Urothelium cell line (cell line): ENCODE measurements at places on chromosomes 4 and X.

DNA sequence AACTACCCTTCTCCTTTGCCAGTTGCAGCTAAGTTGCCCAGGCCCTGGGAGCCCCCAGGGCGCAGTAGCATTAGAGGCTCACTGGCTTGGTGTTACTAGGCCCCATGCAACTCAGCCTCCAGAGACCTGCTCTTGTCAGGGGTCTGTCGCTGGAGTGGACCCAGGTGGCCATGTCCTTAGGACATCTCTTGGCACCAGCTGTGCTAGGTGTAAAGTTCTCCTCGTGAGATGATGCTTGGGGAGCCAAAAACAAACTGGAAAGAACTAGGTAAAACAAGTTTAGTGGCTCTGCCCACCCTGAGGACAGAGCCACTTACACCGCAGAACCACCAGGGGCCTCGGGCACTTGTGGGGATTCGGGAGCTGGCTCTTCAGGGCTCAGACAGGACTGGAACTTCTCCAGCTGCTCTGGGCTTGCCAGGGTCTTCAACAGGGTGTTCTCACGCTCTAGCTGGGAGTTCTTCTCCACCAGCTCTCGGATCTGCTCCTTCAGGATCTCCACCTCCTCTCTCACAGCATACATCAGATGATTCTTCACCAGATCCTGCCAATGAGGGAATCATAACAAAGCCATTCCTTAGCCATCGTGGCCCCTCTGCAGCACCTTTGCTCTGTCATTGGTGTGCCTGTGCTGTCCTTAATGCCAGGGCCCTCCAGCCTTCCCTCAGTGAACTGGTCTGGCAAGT, 61.2 kb downstream of the TSC22D3 start:
- no peak for DNase-seq

- peak; percentile 65 for DNase-seq
Observed at GRCh38 chr4:74473155-74473811, 28.3 kb downstream of the AREG start.

DNA sequence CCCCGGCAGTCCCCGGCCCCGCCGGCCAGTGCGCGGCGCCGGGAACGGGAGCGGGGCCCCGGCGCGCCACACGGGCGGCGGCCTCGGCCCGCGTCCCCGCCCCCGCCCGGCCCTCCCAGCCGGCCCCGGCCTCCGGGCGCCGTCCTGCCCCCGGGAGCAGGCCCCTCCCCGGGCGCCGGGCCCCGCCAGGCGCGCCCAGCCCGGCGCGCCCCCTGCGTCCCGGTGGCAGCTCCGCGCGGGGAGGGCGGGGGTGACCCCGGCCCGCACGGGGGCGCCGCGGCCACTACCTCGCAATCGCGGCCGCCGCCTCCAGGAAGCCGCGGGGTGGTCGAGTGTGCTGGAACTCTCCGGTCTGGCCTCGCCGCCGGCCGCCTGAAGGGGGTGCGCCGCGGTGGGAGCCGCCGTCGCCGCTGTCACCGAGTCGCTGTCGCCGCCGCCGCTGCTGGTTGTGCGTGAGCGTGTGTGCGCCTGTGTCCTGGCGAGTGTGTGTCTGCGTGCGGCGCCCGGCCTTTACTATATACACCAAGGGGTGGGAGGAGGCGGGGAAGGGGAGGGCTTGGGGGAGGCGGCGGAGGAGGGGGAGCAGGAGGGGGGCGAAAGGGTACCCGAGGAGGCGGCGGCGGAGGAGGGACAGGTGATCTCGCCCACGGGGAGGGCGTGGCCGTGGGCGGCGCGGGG, at the start of gene RAI2:
RAI2 (minus strand) TSS at position 488 of the 678 bp plus-strand sequence. CDS start 59,288 bp downstream, outside the sequence.
- peak; percentile 20 for DNase-seq

DNA sequence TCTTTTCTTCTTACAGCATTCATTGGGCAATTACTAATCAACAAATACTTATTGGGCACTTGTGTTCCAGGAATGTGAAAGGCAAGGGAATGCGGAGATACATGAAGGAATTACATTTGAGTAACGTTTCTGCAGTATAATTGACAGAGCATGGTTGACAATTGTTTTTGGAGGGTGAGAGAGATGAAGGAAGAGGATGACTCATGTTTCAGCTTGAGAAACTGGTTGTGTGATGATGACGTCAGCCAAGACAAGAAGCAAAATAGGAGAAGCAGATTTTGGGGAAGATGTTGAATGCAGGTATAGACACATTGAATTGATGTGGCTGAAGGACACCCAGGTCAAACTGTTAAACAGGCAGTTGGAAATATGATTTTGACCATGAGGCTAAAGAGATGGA, 8.0 kb upstream of the CPEB2 start:
- peak; percentile 7 for DNase-seq

DNA sequence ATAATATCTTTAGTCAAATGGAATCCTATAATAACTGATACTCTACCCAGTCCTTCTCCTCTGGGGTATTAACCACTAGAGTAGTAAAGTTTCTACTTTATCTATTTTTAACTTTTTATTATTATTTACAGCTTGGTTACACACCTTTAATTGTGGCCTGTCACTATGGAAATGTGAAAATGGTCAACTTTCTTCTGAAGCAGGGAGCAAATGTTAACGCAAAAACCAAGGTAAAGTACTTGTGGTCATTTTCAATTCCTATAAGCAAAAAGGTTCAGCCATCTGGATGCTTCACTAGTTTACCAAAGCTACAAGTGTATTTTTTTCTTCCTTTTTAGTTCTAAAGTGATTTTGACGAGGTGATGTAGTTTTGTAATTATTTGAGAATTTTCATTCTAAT, 238.8 kb downstream of the ANK2 start:
- no peak for DNase-seq

GRCh38 chr4:139042981-139043460, 27.4 kb downstream of the NOCT start:
- DNase-seq: no peak

GRCh38 chrX:13716455-13716854, 18.0 kb downstream of the TRAPPC2 start:
- DNase-seq: no peak
